T follicular helper cell (primary cell): ENCODE measurements at places on chromosomes 6 and 20.

DNA sequence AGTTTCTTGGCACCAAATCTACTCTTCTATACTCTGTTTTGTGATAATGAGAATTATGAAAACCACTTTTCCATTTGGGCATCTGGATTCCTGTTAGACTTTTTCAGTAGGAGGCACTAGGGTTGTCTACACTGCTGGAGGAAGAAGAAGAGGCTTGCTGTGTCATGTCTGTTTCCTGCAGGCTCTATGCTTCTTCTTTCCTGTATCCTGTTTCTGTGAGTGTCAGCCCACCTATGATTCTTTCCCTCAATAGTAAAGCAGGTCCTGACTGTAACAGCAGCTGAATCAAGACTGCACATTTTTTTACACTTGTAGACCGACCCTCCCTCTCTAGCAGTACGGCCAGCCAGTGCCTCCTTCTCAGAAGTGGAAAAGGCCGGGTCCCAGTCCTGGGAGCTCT lies 603.9 kb downstream of the HDGFL1 start:
- no peak for DNase-seq

DNA sequence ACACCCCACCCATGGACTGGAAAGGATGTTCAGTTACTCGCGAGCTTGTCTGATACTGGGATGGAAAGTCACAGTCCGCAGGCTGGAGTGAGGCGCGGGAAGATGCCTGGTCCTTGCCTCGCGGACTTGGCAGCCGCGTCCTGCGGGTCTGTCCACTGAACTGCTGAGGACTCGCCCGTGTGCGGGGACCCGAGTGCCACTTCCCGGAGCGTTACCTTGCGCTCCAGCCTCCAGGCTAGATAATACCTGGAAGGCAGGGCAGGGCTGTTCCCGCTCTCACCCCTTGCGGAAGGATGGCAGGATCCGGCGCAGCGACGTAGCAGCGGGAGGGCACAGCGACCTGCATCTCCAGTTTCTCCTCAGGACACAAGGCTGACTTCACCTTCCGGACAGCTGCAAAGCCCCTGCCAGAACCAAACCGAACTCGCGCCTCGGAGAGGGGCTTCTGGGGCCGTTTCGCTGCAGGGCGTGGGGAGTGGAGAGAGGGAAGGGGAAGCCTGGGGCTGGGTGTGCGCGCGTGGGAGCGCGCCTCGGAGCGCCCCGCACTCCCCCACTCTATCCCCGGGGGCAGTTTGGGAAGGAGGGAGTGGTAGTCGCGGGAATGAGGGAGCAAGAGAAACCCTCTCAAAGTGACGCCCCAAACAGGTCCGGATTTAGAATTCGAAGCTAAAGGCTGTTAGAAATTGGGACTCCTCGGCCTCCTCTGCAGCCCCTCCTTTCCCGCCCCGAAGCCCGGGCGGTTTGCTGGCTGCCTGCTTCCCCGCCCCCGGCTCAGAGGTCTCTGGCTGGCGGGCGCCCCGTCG lies at the start of gene KCNQ5:
TSS of gene KCNQ5 (plus strand) at position 774 of the 803 bp plus-strand sequence.
- DNase-seq = no peak

- no peak for DNase-seq
These were observed 50.3 kb upstream of the MCM9 start for GRCh38 chr6:118985123-118985830.

GRCh38 chr6:322259-322930 lies 30.1 kb downstream of the DUSP22 start:
- no peak for DNase-seq

DNA sequence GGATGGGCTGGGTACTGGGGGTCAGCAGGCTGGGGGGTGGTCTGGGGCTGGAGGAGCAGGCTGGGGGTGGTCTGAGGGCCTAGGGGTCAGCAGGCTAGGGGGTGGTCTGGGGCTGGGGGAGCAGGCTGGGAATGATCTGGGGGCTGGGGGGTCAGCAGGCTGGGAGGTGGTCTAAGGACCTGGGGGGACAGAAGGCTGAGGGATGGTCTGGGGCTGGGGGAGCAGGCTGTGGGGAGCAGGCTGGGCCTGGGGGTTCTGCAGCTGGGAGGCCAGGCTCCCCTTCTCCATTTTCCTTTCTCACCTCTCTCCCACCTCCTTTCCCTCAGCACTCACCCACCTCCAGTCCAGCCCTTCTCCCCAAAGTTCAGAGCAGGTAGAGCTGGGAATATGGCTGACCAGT lies 114.2 kb downstream of the PSMB1 start:
- no peak for DNase-seq

- no peak for DNase-seq
These were observed 51.3 kb downstream of the NCOA3 start for GRCh38 chr20:47552996-47553395.

- no peak for DNase-seq
These were observed 223.9 kb downstream of the ERMARD start for GRCh38 chr6:169975286-169975685.

DNA sequence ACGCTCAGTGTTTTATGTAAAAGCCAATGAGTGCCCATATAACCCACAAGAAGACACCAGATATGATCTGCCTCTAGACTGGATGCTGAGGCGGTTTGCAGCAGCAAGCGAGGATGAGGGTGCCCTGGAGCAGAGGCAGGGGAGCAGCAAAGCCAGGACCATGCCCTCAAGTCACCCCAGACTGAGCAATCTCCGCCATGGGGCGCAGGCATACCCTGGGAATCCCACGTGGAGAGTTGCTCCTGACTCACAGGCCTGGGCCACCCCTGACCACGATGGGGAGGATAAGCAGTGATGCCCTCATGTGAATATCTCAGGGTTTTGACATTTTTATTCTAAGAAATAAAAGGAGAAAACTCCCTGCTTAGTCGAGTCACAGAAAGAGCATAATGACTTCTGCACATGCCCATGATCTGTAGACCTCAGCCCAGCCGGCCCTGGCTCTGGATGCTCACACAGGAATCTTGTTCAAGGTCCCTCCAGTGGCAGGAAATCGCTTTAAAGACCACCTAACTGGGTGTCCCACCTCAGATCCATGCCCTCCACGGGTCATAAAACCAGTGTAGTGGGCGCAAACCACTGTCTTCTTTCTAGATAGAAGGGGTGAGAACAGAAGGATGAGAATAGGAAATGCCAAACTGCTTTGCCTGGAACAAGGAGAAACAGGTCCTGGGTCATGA lies 138.3 kb upstream of the SNX9 start:
- DNase-seq = no peak

GRCh38 chr6:91731939-91732338 lies 1145.1 kb upstream of the MAP3K7 start:
- no peak for DNase-seq

- peak; percentile 70 for DNase-seq
These were observed 56.0 kb upstream of the DDR1 start for GRCh38 chr6:30828027-30828962.

GRCh38 chr6:71908162-71908765 lies 21.9 kb downstream of the RIMS1 start:
- no peak for DNase-seq

GRCh38 chr6:11094411-11094851 lies 797 bp downstream of the SMIM13 start:
- DNase-seq = peak; percentile 9

DNA sequence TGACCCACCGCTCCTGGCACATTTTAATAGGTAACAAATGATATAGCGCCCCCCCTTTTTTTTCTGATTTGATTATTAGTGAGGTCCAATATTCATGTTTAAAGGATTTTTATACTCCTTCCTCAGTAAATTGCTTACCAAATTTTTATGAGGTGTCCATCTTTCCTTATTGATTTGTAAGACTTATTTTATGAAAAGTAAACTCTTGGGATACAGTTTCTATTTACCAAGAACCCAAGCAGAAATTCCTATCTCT lies 25.1 kb downstream of the TRIM27 start:
- DNase-seq = no peak
